AG09319 (cell line): ENCODE measurements at places on chromosomes 4 and X.

GRCh38 chr4:21664355-21664754 lies 284.2 kb downstream of the KCNIP4 start:
- no peak for DNase-seq

DNA sequence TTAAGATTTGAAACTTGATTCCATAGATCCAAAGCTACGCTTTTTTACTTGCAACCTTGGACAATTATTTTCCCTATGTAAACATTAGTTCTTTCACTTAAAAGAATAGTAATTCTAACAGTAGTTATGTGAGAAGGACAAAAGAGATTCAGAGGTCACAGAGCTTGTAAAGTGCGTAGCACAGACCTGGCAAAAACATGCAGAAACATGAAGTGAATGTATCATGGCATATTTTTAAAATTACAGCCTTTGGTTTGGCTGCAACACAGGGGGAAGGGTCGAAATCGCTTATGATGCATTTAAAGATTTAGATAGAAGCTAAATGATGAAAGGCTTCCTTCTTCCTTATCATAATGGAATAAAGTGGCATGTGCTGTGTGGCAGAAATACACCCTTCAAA lies 1068.8 kb downstream of the ARAP2 start:
- no peak for DNase-seq

DNA sequence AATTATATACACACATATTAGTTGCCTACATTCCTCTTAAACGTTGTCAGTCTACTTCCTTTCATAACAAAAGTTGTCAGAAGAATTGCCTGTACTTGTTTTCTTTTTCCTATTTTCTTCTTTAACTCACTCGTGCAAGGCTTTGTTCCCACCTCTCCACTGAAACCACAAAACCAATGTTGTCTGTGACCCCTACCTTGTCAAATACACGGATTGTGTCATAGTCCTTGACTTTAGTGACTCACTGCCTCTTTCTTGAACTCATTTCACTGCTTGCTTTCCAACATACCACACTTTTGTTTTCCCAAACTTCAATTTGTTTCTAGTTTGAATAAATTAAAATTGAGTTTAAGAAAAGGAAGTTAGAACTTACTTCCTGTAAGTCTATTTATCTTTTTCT lies 283.9 kb upstream of the AGA start:
- DNase-seq: no peak

- no peak for DNase-seq
Measured at GRCh38 chr4:40196724-40197281, at the start of gene RHOH. RHOH (plus strand) TSS chr4:40197031; CDS start chr4:40243387, 46,356 bp downstream.

- DNase-seq: no peak
Measured at GRCh38 chr4:5897674-5898073, 4.8 kb upstream of the CRMP1 start.

- DNase-seq: no peak
Measured at GRCh38 chr4:5980436-5981155, 37.6 kb downstream of the C4orf50 start.

- DNase-seq: no peak
Measured at GRCh38 chr4:55159851-55160250, 34.5 kb upstream of the KDR start.

DNA sequence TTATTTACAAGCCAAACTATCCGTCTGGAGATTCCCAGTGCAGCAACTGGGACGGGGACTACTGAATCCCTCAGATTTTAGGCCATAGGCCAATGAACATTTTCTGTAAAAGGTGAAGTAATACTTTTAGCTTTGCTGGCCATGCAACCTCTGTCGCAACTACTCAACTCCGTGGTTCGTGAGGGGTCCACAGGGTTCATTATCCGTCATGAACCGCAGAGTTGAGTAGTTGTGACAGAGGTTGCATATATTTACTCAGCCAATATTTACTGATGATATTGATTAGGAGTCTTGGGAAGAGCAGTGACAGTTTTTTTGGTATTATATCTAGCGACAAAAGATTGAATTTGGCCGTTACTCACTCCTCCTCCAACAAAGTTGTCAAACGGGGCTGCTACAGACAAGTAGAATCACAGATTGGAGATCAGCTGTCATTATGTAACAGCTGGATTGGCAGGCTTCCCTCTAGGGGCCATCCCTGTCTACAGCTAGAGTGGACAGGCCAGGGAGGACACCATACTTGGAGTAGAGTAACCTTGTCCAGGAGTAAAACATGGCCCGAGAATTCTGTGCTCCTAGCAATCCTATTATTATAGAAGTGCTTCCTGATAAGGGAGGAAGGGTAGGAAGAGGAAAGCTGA lies 37.2 kb upstream of the CD38 start:
- DNase-seq: no peak

DNA sequence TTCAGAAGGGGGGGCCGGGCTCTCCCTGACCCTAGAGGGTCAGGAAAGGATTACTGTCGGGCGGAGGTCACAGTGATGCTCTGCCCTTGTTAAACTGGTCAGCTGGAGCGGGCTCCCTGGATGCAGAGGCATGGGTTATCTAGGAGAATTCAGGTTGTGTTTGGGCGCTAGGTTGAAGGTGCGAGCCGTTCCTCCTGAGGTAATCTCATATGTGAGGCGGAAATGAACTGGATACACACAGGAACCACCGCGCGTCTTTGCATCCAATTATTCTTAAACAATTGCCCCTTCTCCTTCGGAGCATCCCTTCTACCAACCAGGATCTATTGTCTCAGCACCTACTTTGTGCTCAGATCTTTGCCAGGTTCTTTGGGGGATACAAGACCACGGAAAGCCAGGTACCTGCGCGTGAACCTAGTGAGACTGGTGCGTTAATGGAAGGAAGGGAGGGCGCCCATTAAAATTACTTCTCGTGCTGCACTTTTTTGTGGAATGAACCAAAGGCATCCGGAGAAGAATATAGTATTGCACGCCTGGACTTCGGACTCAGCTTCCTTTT lies 28.4 kb downstream of the HAND2 start:
- no peak for DNase-seq

- no peak for DNase-seq
Measured at GRCh38 chr4:89998469-89999011, 103.9 kb downstream of the MMRN1 start.

- no peak for DNase-seq
Measured at GRCh38 chr4:85113706-85114105, 147.2 kb upstream of the WDFY3 start.

- no peak for DNase-seq
Measured at GRCh38 chrX:134180601-134181274, 56.2 kb upstream of the CCDC160 start.

- DNase-seq: no peak
Measured at GRCh38 chrX:68754406-68754805, 74.4 kb upstream of the EFNB1 start.

- no peak for DNase-seq
Measured at GRCh38 chr4:67587156-67587555, 28.6 kb downstream of the STAP1 start.

DNA sequence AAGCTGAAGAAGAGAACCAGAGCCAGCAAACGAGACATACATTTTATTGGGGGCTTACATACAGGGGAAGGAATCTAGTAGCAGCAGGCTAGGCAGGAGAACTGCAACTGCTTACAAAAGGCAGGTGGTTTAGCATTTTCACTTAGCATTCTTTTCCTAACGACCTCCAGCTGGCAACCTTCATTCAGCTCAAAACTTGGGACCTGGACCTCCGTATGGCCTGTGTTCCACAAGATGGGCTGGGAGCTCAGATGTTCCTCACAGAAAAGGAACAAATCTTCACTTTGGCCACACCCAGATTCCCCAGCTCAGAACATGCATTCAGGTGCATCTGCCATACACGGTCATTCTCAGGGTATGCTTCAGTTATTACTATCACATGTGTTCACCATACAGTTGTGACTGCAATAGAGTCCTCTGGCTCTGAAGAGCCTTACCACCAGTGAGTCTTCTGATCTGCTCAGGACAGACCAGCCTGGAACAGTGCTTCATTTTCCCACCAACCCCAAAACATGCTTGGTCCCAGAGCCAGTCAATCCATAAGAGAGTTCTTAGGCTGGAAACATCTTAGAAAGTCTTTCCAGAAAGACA lies 29.6 kb upstream of the AP1AR start:
- DNase-seq: no peak

DNA sequence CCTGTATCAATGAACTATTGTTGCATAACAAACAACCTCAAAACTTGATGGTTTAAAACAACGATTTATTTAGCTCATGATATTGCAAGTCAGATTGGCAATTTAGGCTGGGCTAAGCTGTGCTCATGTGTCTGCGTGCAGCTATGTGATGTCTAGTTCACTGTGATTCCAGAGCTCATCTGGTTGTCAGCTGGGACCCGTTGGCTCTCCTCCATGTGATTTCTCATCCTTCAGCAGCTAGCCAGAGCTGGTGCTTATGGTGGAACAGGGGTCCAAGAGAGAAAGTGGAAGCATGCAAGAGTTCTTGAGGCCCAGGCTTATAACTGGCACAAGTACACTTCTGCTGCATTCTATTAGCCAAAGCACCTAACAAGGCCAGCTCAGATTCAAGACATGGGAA lies 28.8 kb upstream of the TRPC3 start:
- DNase-seq: no peak

- no peak for DNase-seq
Measured at GRCh38 chrX:100994352-100995281, 25.1 kb downstream of the ARL13A start.

GRCh38 chr4:95085124-95085833 lies 327.5 kb downstream of the BMPR1B start:
- DNase-seq: no peak

DNA sequence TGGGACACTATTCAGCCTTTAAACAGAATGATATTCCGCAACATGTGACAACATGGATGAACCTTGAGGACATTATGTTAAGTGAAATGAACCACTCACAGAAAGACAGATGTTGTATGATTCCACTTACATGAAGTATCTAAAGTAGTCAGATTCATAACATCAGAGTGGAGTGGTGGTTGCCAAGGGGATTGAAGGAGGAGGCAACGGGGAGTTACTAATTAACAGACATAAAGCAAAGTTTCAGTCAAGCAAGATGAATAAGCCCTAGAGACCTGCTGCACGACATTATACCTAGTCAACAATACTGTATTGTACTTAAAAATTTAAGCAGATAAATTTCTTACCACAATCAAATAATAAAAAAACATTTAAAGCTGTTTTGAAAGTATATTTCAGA lies 105.0 kb upstream of the NR0B1 start:
- no peak for DNase-seq

DNA sequence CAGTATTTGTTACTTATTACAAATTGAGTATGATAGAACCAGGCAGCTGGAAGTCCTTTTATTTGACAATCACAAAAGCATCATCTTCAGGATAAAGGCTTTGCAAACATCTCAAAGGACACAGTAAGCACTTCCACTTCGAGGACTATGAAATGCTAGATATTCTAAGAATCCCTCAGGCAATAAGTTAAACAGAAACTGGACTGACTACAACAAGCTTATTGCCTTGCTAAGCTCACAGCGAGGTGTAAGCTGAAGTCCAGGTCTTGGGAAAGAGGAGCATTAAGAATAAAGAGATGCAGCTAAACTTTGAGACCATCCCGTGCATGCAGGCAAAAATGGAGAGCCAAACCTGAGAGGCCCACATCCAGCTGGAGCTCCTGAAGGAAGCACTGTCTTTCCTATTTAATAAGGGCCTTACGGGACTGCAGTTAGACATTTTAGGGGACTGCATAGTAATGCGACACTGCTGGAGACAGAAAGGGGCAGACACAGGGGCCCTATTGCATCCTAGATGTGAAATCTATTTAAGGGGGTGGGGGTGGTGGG lies 38.7 kb downstream of the DCHS2 start:
- DNase-seq: no peak

DNA sequence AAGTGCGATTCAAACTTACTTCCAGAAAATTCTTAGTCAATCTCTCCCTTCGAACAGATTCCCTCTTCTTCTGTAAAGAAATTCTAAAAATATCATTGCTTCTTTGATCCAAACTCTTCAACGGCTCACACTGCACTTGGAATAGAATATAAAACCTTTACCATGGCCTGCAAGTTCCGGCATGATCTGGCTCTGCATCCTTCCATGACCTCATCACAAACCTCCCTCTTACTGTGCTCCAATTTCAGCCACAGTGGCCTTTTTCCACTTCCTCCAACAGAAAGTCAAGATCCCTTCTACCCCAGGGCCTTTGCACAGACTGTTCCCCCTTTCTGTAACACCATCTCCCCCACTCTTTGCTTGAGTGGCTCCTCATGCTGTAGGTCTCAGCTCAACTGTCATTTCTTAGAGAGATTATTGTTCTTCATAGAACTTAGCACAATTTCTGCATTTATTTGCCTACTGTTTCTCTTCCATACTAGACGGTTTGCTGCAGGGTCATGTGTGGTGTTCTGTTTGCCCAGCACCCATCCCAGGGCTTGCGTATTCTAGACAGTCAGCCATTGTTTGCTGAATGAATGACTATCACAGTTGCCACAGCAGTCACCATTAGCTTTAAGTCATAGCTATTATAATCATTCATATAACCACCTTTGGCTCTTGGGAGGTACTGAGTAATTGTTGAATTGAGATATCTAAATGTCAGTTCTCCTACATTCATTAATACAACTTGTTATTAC lies 1.9 kb upstream of the STOX2 start:
- no peak for DNase-seq

DNA sequence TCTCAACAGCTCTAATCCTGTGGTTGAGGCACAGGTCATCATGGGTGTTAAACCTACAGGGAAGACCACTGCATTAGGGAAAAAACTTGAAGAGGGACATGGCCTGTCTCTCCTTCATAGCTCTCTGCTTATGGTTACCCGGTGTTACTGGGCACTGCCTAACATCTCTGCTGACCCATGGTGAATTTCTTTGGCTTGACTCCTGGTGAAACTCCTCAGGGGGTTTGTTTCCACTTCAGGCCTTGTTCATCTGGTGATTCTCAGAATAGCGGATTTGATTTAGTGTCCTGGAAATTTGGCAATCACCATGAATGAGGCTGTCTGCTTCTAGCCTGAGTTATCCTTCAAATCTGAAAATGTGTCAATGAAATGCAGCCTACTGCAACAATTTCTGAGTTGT lies 114.4 kb downstream of the ZNF518B start:
- no peak for DNase-seq

- DNase-seq: no peak
Measured at GRCh38 chr4:128803783-128804182, 5.7 kb upstream of the JADE1 start.

DNA sequence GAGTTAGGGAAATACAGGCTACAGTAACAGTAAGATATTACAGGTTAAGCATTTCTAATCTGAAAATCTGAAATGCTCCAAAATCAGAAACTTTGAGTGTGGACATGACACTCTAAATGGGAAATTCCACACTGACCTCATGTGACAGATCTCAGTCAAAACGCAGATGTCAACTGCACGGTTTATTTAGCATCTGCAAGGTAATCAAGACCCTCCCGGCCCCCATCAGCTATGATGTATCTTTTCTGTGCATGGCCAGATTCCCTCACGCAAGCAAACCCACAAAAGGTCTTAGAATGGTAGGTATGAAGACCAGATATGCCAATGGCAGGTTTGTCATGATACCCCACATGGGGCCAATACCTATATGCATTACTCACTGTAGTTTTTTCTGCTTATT lies 82.8 kb downstream of the COQ2 start:
- DNase-seq: no peak

- DNase-seq: no peak
Measured at GRCh38 chrX:15653961-15654360, 10.6 kb downstream of the CLTRN start.
